ENCODE measurements at places on chromosomes 2 and 18.

DNA sequence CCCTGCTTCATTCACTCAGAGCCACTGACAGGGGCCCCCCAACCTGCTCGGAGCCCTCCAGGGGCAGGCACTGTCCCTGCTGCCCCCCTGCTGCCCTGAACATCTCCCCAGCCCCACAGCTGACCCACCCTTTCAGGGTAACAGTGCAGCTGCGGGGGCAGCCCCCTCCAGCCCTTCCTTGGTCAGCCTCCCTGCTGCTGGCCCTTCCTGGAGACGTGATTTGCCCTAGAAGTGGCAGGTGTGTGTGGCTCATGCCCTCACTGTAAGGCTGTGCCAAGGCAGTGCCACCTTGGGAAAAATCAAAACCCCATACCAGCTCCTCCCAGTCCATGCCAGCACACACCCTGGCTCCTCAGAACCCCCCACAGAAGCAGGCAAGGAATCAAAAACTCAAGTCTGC, 184.2 kb upstream of the HDAC4 start:
- no peak for DNase-seq

GRCh38 chr2:78811955-78812610, 213.4 kb upstream of the REG3G start:
- no peak for DNase-seq

- no peak for DNase-seq
Observed at GRCh38 chr18:23560186-23560585, 26.1 kb downstream of the NPC1 start.

DNA sequence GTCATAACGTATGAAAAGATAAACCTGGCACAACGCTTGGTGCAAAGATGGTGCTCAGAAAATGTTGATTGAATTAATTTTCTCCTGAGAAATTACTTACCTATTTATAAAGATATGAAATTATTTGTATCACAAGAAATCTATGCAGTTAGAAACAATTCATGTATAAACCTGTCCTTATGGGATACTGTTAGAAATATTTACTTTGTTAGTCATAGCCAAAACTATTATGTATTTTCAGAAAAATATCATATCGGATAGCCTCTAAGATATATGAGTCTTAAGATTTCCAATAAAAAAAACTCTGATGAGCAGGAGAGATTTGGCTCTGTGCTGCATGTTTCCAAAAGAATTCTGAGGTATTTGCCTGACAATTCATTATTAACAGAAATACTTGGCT, 880.7 kb downstream of the LRRTM4 start:
- DNase-seq = no peak

GRCh38 chr2:49222975-49223528, 68.7 kb upstream of the FSHR start:
- no peak for DNase-seq

DNA sequence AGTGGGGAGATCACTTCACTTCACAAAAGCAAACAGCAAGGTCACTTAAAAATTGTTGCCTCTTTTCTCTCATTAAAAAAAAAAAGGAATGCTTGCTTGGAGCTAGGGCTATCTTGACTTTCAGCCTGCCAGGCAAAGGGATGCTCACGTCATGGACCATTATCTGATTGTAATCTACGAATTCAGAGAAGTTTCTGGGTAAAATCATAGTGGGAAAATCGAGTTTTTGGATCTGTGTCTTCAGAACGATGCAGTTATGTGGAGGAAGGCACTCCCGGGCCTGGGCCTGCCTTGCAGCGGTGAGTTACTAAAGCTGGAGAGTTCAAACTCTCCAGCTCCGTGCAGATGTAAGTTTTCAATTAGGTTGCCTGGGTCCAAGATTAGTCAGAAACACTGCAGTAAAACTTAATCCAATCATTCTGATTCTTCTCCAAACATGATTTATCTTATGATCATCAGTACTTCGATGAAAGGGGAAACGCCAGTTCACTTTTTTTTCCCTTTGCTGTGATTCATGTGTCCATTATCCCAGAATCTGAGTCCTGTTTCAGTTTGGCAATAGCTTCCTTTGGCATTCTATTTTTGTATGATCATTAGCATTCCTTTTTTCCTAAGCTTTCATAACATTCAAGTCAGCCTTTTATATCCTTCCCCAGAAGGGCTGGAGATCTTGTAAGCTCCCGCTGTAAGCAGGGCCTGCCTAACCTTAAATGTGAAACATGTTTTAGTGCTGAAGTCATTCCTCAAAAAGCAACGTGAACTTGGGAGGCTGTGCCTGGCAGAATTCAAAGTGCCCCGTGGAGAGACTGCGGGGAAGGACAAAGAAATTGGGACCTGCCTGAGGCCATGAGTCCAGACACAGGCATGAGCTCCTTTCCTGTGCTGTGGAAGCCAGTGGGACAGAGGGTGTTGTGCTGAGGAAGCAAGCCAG, 119.3 kb upstream of the TWIST2 start:
- DNase-seq = peak; percentile 57

- DNase-seq = no peak
Observed at GRCh38 chr2:223604231-223604630, 2.1 kb upstream of the SCG2 start.

DNA sequence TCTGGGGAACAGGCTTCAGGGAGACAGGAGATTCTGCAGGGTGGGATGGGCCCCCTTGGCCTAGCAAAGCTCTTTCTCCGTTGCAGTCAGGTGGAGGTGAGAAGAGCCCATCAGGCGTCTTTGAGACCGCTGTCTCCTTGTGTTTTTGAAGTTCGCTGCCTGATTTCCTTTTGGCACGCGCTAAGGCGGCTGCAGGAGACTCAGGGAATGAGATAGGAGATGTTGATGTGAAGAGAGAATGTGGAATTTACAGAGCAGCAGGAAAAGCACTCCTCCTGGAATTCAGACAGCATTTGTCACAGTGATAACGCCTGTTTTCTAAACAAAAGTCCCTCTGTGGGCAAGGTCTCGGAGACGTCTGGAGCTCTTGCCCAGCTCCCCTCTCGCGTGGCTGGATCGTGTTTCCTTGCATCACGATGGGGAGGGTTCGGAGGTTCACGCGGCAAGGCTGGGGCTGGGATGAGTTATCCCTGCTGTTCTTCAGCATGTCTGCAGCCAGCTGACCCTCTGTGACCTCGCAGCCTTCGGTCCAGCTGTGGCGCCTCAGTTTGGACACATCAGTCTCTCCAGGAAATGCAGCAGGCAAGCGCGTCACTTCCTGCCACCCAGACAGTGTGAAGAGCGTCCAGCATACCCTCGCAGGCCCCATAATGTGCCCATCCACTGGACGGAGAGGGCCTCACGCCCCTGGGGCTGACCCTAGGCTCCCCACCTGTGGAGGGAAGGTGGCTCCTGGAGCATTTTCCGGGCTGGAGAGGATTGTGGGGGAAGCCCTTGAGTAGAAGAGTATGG, 30.2 kb downstream of the GLI2 start:
- peak; percentile 84 for DNase-seq

DNA sequence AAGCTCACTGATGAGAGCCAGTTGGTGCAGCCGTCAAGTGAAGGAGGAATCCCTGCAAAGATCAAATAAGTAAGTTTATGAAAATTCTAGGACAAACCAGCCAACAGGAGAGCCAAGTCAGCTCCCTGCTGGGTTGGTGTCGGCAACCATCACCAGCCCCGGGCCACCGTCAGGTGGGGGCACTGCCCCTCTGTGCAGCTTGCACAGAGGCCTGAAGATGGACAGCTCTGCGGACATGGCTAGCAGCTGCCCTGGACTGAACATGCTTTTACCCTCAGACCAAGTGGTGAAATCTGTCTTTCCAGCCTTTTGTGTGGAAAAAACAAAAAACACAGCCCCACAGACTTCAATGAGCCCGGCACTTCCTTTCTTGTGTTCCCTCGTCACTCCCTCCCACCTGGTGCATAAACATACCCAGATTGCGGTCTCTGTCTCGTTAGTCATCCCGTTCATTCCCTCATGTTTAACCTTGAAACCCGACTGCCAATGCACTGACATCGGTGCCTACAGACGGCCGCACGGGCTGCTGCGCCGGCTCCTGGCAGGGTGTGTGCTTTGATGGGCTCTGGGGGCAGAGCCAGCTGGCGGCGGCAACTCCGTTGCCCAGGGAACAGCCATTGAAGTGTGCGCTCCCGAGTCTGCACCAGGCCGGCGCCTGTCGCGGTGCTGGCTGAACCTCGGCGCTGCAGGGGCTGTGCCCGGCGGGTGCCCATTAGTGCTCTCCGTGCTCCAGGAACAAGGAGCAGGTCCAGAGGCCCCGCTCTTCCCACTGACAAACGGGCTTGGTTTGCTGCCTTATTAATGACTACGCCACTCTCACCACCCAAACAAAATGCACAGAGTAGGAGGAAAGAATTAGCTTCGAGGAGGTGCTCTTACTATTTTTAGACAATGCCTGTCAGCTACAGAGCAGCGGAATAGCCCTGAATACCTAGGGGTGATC, 95.3 kb downstream of the EIPR1 start:
- no peak for DNase-seq

DNA sequence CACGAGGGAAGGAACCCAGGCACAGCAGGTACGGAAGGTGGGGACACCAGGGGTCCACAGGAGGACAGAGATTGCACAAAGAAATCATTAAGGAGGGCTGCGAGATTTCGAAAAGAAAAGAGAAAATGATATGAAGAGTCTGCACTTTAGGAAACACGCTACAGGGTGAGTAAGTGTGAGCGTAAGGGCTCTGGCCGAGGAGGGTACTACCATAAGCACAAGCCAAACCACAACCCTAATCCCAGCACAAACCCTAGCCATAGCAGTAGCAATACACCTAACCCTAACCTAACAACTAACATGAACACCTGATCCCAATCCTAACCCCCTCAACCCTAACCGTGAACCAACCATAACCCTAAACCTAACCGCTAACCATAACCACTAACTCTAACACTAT, 104.0 kb downstream of the ZNF516 start:
- no peak for DNase-seq

GRCh38 chr2:196399722-196400691, 228.6 kb upstream of the STK17B start:
- peak; percentile 38 for DNase-seq

- DNase-seq = peak; percentile 97
Observed at GRCh38 chr2:233387667-233388528, 33.6 kb downstream of the DGKD start.

- no peak for DNase-seq
Observed at GRCh38 chr2:177327009-177327408, 62.5 kb upstream of the NFE2L2 start.
